ENCODE measurements at places on chromosomes 12 and 14.

- DNase-seq = no peak
These were observed 202.9 kb upstream of the ATXN7L3B start for GRCh38 chr12:74334780-74335179.

DNA sequence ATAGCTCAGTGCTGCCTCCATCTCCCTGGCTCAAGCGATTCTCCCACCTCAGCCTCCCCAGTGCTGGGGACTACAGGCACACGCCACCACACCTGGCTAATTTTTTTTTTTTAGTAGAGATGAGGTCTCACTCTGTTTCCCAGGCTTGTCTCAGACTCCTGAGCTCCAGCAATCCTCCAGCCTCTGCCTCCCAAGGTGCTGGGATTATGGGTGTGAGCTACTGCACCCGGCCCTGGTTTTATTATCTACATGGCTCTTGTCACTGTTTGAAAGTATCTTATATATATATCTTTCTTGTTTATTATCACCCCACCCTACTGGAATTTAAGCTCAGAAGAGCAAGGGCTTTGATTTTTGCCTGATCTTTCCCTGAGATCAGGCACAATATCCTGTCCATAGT lies 7.6 kb upstream of the TMED10 start:
- DNase-seq = no peak

DNA sequence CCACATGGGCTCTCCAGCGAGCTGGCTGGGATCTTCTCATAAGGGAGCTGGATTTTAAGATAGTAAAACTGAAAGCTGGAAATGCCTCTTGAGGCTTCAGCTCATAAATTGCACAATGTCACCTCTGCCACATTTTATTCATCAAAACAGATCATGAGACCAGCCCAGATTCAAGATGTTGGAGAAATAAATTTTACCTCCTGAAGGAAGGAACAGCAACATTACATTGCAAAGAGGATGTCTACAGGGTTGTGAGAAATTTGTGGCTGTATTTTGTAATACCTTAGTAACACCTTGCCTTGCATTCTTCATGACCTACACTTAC lies 43.1 kb upstream of the KRR1 start:
- no peak for DNase-seq

- no peak for DNase-seq
These were observed 357.1 kb upstream of the SFSWAP start for GRCh38 chr12:131353826-131354225.

DNA sequence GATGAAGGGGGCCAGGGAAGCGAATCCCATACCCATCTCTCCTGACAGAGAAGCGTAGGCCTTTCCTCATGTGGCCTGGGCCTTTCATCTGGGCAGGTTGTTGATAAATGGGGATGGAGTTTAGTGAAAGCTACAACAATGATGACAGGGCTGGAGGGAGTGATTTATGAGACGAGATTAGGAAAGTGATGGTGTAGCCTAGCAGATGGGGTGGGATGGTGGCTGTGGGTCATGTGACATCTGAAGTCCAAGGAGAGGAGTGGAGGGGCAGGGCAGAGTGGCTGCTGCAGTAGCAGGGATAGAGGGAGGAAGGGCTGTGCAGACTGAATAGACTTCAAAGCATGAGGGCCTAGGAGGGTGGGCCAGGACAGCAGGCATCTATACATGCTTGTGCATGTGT lies 85.5 kb downstream of the ADCK1 start:
- DNase-seq = no peak

- DNase-seq = no peak
These were observed 286.5 kb downstream of the SOX5 start for GRCh38 chr12:23662966-23663365.

DNA sequence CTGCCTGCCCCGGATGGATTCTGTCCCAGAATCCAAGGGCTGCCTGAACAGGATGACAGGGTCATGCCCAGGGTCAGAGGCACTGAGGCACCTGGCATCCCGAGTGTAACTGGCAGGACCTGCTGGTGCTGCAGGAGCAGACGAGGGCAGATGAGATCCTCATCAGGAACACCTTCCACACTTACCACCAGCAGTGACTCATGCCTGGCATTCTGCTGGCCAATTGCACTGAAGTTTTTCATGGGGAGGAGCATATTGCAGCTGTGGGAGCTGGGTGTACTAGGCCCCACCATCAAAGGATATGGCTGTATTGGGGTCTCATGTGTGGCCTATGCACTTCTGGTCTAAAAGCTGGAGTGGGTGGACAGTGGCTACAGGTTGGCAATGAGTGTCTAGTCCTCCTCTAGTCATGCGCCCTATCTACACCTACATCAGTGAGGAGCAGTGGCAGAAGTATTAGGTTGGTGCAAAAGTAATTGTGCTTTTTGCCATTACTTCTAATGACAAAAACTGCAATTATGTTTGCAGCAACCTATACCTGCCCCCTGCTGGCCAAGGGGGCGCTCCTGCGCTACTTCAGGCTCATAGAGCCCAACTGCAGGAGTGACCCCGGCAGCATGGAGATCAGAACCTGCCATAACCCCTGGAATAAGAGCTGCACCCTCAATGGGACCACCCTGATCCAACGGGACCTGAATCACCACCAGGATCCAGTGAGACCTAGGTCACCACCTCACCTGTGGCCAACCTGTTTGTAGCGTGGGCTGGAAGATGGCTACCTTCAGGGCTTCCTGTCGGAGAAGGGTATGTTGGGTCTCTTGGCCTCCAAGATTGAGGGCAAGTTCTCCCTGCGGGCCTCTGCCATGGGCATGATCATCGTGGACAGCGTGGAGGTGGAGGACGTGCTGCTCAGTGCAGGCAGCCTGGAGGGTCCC lies 8.0 kb upstream of the C12orf42 start:
- DNase-seq = peak; percentile 72

GRCh38 chr14:60532442-60532841 lies 23.5 kb downstream of the SIX6 start:
- DNase-seq = no peak

DNA sequence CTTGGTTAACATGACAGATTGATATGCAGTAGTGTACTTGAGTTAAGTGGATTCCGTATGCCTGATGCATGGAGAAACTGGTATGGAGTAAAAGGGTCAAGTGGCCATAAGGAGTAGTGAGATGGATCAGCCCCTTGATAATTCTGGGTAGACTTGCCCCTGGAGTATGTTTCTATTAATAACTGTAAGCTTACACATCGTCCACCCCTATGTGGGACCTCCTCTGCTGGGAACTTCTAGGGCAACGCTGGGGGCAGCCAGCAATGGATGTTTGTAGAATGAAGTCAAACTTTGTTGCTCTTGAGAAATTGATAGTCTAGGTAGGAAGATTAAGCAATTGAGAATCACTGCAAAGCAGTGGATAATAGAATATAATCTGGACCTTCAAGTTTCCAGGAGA lies 3.5 kb downstream of the C12orf75 start:
- DNase-seq = no peak

DNA sequence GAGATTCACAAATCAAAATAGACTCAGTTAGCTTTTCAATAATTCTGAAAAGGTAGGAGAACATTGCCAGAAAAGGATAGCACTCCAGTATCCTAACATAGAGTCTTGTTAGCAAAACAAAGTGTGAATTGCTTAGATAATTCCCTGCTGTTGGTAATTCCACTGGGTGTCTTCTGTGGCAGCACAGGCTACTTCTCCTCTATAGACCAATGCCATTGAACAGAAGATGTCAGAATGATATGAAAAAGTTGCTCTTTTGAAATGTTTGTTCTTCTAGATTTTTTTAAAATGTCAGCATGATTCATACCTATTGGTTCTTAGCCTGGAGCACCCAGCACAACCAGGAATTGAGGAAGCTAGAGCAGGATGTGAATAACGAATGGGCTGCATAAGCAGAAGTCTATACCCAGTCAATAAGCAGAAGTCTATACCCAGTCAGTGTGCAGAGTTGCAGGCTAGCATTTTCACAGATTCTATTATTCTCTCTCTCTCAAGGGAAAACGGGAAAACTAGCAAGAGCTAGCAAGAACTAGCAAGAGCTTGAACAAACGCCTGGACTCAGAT lies 112.8 kb downstream of the SYT1 start:
- no peak for DNase-seq

GRCh38 chr14:99242816-99243721 lies 28.9 kb downstream of the BCL11B start:
- peak; percentile 64 for DNase-seq

GRCh38 chr12:90653040-90653439 lies 301.9 kb downstream of the CCER1 start:
- DNase-seq = no peak

GRCh38 chr12:2239381-2239871 lies 186.6 kb downstream of the CACNA1C start:
- no peak for DNase-seq

DNA sequence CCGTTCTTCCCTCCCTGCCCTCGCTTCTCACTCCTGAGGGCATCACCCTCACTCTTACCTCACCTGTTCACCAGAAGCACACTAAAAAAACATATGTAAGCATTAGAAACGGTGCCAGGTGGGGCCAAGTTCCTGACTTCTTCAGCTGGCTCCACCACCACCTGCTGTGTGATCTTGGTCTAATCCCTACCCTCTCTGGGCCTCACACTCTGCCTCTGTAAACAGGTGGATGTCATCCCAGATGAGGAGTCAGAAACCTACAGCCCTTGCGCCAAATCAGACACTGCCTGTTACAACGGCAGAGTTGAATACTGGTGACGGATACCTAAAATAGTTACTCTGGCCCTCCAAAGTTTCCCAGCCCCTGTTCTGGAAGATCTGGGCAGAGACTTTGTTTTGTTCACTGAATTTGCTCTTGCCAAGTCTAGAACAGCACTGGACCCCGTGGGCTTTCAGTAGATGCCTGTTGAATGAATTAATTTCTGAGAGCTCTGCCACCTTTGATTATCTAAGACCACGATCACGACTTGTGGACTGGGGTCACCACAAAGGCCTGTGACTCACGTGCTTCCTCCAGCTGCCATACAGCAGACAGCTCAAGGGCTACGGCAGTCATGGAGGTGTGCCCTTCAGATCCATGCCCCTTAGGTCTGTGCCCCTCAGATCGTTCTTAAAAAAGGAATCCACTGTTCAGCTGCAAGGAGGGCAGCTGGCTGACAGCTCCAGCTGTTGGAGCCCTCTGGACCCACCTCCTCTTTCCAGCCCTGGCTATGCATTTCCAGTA lies 71.9 kb downstream of the GSC start:
- DNase-seq = no peak

DNA sequence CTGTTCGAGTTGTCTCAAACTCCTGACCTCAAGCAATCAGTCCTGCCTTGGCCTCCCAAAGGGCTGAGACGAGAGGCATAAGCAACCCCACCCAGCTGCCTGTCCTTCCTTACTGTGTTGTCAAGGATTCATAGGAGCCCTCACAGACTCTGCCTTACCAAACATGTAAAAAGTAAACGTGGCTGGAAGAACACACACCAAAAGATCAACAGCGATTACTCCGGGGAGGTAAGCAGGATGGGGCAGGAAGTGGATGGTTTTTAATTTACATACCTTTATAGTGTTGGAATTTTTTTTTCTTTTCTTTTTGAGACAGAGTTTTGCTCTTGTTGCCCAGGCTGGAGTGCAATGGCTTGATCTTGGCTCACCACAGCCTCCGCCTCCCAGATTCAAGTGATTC lies 61.5 kb upstream of the EGLN3 start:
- no peak for DNase-seq

DNA sequence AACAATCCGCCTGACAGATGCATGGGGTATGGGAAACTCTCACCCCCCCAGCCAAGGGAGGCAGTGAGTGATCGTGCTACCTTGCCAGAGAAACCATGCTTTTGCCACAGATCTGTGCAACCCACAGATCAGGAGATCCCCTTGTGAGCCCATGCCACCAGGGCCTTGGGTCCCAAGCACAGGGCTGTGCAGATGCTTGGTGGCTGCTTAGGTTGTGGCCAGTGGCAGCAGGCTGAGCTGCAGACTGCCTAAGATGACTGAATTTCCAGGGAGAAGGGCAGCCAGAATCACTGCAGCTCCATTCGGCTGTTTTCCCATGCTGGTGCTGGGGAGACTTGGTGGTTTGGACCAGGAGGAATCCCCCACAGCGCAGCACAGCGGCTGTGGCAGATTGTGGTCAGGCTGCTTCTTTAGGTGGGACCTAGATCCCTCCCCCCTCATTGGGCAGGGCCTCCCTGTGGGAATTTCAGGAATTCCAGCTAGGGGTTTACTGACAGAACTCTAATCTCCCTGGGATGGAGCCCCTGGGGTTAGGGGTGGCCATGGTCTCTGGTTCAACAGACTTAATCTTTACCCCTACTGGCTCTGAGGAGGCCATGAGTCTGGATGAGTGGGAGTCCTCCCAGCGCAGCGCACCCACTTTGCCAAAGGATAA lies 264.6 kb upstream of the DAAM1 start:
- no peak for DNase-seq

DNA sequence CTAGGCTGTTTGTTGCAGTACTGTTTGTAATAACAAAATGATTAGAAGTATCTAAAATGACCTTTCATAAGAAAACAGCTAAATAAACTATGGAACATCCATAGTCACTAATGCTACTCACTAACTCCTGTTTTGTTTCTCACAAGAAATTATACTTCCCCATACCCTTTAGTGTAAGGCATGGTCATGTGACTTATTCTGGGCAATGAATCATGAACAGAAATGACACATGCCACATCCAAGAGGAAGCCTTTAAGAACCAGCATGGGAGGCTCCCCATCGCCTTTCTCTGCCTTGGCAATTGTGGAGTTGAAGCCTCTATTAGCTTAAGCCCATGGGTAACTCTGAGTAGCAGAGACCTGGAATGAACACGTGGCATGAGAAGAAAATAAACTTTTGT lies 49.3 kb downstream of the KSR2 start:
- DNase-seq = no peak

DNA sequence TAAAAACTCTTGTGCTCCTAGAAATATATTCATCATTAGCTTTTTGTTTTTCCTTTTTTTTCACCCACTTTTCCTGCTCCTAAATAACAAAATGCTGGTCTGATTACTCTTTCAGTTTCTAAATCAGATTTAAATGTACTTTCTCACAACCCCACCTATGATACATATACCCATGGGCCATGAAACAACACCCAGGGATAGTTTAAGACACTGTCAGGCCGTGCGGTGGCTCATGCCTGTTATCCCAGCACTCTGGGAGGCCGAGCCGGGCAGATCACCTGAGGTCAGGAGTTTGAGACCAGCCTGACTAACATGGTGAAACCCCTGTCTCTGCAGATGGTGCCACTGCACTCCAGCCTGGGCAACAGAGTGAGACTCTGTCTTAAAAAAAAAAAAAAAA lies 1.6 kb upstream of the NUMB start:
- no peak for DNase-seq

GRCh38 chr14:100067971-100068959 lies 3.0 kb downstream of the EVL start:
- peak; percentile 90 for DNase-seq

DNA sequence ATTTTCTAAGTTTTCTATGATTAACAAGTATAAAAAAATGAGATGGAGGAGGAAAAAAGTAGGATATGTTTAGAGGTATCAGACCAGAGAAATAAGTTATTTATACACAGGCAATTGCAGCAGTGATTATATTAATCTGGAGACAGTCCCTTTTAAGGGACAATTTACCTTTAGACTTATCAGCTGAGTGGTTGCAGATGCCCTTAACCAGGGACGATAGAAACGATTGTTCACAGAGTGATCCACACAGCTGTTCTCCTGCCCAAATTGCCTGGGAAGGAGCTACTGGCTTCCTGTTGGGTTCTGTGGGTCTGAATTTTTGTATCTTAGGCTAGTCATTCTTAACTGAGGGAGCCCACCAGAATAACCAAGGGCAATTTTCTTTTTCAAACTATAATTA lies 66.4 kb downstream of the GCH1 start:
- no peak for DNase-seq

- DNase-seq = no peak
These were observed 476.5 kb downstream of the FOXG1 start for GRCh38 chr14:29242755-29243754.

GRCh38 chr12:124863416-124864325 lies at the start of gene SCARB1:
SCARB1 (minus strand) TSS chr12:124863864; CDS start chr12:124863720, 144 bp downstream.
- DNase-seq = peak; percentile 83
